ENCODE measurements at places on chromosomes 7 and 10.

DNA sequence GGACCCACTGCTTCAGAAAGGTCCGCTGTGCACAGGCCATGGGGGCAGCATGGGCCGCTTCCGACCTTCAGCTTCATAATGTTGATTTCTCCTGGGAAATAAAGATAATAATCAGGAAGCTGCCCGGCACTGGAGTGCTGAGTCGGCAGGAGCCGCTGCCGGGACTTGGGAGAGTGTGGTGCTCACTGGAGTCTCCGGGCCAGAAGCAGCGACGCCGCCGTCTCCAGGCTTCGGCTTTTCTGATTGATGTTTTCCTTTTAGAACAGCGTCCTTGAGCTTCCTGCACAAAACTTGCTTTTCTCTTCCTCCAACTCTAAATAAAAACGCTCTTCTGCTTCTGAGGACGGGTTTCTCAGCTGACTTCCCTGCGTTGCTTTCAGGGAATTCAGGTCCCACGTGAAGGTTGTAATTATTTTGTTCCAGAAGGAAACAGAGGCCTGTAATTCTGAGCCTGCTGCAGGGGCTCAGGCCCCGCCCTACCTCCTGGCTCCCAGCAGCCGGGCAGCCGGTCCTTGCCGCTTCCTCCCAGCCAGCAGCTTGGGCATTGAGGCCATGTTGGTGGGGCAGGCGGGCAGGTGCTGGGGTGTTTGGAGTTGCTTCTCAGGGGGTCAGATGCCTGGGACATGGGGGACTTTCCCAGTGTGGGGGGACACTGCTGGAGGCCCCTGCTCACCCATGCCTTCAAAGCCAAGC is 14.7 kb downstream of the PWWP2B start:
- no peak for DNase-seq

DNA sequence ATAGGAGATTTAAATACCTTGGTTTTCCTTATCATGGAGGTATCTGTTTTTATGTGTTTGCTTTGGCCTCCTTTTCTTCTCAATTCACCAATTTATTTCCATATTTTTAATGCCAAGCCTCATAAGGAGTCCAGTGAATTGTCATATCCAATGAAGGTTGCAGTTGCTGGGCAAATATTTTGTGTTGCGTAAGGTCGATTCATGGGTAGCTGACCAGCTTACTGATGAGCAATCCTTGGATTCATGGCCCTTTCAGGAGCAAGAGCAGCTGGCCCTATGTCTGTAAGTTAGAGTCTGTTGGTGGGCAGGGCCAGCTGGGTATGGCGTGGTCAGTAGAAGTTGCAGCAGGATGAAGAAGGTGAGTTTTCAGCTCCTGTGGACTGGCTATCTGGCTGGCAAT is 182.9 kb downstream of the PFKFB3 start:
- peak; percentile 15 for DNase-seq

- DNase-seq = no peak
These were observed 311.7 kb upstream of the BMPER start for GRCh38 chr7:33593611-33594010.

DNA sequence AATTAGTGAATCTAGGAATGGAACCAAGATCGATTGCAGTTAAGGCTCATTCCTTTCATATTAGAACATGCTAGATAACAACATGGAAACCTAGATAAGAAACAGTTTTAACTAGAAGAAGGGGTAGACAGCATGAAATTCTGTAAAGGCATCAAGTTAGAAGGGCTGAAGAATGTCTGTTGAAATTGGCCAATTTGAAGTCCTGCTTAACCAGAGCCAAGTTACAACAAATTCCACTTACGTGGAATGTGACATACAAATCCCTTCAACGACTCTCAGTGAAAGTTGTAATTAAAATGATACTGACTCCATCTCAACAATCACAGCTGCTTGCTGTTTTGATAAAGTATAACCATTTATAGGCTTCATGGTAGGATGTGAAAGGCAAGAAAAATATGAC is 1065.7 kb downstream of the DNAJB9 start:
- DNase-seq = no peak

- peak; percentile 80 for DNase-seq
These were observed 2.0 kb downstream of the ANLN start for GRCh38 chr7:36391436-36392198.

DNA sequence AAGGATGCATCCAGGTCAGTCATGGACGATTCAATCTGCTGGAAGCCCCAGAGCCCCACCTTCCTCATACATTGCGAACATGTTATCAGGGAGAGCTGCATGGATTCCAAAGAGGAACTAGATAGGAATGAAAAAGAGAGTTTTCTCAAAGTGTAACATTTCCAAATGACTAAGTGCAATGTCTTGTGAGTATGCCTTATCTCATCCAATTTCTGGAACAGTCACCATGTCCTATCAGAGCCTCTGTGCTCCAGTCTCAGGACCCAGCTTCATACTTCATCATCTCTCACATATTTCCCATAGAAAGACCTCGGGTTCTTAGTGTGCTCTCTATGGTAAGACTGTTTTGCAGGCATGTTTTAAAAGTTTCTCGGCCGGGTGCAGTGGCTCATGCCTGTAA is 26.8 kb downstream of the ZC3HC1 start:
- DNase-seq = no peak

GRCh38 chr10:15035385-15036301 is 8.1 kb upstream of the OLAH start:
- DNase-seq = peak; percentile 17

DNA sequence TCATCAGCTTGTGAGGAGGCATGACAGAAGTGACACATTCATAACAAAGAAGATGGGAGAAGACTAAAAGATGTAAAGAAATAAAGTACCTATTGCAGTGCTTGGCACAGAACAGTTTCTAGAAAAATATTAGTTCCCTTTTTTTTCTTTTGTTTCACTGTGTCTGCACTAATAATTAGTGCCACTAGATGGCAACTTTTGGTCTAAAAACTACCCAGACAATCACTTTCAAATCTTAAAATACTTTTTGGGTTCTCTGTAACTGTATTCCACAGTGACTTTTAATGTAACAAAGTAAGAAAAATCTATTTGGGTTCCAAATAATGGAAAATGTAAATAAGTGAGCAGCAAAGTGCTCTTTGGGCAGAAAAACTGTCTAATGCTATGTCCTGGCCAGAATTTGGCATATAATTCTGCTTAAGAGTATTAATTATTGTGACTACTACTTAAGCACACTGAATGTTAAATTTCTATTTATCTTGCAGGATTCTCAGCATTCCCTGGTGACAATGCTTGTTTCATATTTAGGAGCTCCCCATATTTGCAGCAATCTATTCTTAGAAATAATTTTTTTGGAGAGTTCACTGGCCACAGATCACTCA is 134.8 kb upstream of the KIF5B start:
- DNase-seq = peak; percentile 29

DNA sequence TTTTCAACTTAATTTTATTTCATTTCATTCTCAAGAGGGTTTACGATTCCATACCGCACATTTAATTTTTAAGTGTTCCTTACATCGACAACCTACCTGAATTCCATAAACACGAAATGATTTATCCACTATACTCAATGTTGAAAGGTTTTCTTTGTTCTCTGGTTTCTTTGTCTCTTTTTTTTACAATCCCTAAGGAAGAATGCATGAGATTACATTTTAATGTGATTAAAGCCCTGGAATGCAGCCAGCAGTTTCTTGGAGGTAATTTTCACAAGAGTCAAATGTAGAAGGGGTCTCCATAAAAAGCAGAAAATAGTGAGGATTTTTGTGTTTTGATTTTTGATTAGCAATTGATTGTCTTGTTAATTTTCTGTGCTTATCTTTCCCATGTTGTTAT is 59.2 kb upstream of the ADCY1 start:
- DNase-seq = no peak

DNA sequence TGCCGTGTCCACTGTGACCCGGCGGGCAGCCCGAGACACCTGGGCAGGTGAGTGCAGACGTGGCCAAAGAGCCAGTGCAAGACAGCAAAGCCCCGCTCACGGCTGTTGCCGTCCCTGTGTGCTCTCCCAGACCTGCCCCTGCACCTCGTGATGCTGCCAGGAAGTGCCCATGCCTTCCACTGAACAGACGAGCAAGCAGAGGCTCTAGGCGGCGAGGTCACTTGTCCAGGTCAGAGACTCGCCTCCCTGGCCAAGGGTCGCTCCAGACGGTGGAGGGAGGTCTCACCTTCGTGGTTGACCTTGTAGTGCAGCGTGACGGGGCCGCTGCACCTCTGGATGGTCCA is 78.2 kb upstream of the GNA12 start:
- DNase-seq = no peak

All from RCC 7860 (cell line).